Karpas-422 (cell line): ENCODE measurements at places on chromosomes 5 and 9.

GRCh38 chr9:70656281-70656680 lies 241.8 kb upstream of the KLF9 start:
- DNase-seq, result no peak

DNA sequence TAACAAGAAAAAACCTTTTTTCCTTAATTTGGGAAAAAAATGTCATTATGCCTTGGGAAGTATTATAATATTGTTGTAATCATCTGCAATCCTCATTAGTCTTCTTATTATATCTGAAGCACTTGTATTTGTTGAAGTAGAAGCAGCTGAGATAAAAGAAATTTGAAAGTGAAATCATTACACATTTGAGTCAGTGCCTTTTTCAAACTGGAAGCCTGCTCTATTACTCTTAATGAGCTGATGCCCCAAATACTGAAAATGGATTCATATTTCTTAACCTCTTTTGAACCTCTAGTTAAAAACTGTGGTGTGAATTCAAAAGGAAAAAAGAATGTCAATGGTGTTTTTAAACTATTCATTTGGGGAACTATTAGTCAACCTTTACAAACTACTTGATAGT lies 1027.7 kb downstream of the NR2F1-AS1 start:
- no peak for DNase-seq

GRCh38 chr5:113344973-113345940 lies 89.5 kb downstream of the TSSK1B start:
- DNase-seq, result no peak

- DNase-seq, result no peak
These were observed 77.7 kb downstream of the COL5A1 start for GRCh38 chr9:134719331-134719730.

DNA sequence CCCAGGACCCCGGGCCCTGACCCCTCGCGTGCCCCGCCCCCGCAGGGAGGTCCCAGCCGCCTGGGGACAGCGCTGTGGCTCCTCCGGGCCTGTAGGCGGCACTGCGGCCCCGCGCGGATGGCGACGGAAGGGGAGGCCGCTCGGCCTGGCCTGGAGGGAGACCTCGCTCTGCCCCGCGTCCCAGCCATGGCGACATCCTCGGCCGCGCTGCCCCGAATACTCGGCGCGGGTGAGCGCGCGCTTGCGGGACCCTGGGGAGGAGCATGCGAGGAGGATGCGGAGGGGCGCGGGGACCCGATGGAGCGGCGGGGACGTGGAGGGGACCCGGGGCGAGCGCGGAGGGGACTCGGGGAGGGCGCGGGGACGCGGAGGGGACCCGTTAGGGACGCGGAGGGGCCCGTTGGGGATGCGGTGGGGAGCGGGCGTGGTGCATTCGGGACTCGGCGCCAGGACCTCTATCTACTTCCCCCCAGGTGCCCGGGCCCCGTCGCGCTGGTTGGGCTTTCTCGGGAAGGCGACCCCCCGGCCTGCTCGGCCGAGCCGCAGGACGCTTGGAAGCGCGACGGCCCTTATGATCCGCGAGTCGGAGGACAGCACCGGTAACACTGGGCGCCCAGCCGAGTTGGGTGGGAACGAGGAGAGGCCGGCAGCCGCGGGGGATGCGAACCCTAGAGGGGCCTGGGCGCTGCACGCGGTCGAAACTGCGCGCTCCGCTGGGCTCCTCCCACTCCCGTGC lies at the start of gene MRPS2:
MRPS2 (plus strand) TSS at position 158 of the 736 bp plus-strand sequence; CDS start at position 187, 29 bp downstream.
- peak; percentile 95 for DNase-seq

DNA sequence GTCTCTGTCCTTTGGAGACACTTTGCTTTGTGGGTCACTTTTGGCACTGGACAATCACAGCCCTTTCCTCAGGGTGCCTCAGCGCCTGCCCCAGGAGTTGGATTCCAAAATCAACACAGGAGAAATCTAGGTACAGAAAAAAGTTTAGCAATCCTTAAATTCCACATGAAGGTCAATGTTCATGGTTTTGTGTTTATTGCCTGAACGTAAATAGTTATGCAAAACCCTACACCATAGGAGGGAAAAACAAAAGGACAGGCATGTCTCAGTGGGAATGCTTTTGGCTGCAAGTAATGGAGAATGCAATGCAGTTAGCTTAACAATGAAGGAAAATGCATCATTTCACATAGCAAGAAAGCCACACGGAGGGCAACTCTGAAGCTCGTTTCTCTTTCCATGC lies 6.5 kb upstream of the HMCN2 start:
- DNase-seq, result no peak

GRCh38 chr5:93586736-93587596 lies 3.9 kb downstream of the NR2F1 start:
- peak; percentile 62 for DNase-seq

DNA sequence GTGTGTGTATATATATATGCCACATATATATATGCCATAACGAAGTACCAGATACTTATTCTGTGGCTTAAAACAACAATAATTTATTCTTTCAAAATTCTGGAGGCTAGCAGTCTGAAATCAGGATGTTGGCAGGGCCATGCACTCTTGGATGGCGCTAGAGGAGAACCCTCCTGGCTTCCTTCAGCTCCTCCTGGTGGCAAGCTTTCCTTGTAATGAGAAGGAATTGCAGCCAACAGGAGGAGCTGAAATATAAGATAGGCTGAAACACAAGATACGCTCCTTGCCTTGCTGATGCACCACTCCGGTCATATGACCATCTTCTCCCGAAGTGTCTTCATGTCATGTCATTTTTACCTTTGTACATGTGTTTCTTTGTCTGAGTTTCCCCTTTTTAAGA lies 368.1 kb upstream of the CTNND2 start:
- no peak for DNase-seq

DNA sequence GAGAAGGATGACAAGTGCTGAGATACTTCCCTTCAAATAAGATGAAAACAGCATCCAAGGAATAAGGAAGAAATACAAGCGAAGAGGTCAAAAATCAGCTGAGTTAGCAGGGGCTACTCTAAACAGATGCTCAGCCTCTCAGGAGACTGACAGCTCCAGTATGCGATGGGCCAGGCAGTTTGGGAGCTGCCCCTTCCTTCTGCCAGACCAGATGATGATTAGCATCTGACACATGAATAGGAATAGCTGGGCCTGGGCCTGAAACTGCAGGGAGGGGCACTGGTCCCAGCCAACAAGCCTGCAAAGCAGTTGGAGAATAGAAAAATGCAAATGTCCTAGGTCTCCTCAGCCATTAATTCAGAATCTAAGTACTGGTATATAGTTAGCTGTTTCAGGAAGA lies 13.1 kb upstream of the MAP3K1 start:
- DNase-seq, result no peak

DNA sequence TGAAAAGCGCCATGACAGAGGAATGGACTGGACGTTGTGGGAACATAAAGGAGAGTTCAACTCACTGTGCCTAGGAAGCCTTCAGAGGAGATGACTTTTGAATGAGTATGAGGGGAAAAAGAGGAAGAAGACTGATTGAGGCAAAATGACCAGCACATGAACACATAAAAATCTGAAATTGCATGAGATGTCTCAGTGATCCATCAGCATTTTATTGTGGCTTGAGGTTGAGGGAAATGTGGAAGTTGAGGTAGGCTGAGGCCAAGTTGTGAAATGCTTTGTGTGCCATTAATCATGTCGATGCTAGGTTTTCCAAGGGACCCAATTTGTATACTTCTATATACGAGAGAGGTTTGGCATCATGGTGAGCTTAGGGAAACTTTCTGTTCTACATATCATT lies 140.9 kb upstream of the TLX3 start:
- no peak for DNase-seq

DNA sequence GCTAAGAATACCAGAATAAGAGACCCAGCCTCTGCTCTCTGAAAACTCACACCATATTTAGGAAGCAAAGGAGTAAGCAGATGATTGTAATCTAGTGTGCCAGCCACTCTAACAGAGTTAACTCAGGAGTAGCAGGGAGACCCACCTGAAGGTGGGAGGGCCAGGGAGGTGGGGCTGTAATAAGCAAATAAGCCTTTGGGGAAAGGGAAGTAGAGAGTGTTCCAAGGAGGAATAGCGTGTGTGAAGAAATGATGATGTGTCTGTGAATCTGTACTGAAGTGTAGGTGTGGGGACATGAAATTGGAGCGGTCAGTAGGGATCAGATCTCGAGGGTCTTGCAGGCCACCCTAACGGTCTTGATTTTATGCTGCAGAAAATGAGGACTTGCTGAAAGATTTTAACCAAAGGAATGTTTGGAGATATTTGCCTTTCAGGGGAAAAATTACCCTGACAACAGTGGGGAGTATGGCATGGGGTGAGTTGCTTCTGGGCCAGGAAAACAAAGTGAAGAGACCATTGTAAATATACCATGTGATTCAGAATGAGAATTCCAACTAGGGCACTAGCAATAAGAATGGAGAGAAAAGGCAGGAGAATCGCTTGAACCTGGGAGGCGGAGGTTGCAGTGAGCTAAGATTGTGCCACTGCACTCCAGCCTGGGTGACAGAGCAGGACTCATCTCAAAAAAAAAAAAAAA lies 44.1 kb upstream of the FSD1L start:
- peak; percentile 33 for DNase-seq

- DNase-seq, result no peak
These were observed 74.7 kb downstream of the PIK3R1 start for GRCh38 chr5:68290260-68290674.

DNA sequence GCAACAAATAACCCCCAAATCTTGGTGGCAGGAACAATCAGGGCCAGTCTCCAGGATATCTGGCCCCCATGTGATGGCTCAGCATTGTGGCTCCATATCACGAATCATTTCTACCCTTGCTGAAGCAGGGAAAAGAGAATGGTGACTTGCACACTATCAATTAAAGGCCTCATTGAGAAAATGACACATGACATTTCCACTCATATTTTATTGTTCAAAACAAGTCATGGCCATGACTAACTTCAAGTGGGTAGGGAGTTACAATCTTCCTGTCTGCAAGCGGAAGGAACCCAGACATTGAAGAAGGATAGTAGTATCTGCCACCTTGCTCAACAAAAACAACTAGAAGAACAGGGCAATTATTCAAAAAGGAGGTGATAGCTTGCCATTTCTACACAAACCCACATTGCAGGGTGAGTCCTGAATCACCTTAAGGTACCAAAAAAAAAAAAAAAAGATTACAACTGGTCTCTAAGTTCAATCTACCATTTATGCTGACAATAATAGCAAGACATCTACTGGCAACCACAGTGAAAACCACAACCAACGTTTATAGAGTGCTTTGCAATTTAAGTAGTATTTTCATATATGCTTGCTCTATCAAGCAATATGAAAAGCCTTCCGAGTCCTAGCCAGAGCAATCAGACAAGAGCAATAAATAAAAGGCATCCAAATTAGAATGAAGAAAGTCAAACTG lies 186.7 kb upstream of the DAPK1 start:
- DNase-seq, result no peak

GRCh38 chr5:154611341-154611767 lies 133.3 kb upstream of the HAND1 start:
- no peak for DNase-seq

DNA sequence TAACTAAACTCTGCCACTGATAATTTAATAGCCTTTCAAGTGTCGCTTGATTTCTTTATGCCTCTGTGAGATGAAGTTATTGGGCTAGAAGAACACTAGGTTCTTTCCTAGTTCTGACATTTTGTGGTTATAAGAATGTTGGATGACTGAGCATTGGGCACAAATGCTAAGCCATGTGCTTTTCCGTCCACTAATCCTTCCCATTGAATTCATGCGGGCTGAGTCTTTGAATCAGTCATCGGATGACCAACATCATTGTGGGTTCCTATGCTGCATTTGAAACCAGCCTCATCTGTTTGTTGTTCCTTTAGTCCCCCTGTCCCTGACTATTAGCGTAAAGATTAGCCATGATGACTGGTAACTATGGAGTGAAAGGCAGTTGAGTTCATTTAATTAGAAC lies 58.5 kb downstream of the ALDH1A1 start:
- no peak for DNase-seq

DNA sequence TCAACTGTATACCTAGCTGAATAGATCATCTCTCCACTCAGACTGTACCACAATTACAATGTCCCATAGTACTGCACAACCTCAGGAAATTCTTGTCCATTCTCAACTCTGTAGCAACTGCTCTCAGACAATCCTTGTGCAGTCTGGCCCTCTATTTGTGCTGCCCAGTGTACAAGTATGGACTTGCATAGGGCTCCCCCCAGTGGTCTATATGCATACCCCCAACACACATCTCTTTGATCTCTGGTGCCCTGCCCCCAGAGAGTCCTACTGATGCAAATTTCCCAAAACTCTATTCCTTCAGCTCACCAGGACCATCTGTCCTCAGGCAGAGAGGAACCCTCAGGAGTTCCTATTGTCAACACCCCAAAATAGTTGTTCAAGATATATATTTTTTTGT lies 205.3 kb downstream of the SLCO4C1 start:
- DNase-seq, result peak; percentile 70

DNA sequence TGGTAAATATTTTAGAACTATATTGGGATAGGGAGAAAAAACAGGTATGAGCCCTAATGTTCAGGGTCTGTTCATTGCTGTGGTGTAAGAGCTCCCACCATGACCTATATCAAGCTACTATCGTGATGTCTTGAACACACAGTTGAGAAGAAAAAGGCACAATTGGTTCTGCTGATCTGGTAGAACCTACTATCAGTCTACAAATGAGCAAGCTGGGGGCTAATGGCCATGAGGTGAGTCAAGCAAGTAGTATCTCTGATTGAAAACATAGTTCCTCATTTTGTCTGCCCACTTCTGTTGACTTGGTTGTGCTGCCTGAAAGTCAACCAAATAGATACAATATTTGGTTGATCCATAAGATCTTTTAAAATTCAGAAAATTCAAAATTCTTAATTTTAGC lies 1026.3 kb downstream of the CDH12 start:
- no peak for DNase-seq

DNA sequence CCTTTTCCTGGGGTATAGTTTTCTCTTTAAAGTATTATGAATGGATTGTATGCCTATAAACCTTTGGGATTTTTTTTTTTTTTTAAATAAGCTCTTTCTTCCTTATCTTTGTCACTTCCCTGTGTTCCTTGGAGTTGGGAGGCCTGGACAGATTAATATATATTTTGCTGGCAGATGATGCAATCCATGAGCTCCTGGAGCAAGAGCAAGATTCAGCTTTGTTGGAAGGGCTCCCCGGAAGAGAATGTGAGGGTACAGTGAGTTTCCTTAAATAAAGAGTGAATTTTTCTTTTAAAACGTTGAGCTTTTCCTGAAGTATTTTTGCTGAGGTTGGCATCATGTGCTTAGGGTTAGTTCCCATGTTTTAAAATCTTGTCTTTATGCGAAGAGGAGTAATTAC lies 98.7 kb upstream of the SLC28A3 start:
- no peak for DNase-seq

- peak; percentile 95 for DNase-seq
These were observed 130.9 kb downstream of the CCDC192 start for GRCh38 chr5:127834094-127834531.

DNA sequence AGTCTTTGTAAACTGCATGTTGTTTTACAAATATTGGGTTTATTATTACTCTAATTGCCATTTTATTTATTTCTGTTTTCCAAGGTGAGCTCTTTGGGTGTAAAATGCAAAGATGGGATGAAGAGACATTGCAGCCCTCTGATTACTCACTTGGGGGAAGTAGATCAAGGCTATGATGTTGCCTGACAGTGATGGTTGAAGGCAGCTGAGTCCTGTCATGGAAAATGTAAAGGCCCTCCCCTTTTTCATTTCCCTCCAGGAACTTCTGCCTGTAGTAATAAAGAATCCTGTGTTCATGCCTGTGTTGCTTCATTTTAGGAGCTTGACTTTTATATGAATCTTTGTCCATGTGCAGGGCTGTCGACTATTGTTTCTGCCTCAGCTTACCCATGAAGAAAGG lies 605.4 kb upstream of the CLINT1 start:
- peak; percentile 14 for DNase-seq

- DNase-seq, result no peak
These were observed 46.2 kb upstream of the KIF2A start for GRCh38 chr5:62259699-62260250.

GRCh38 chr5:73378070-73378469 lies 70.5 kb downstream of the FOXD1 start:
- DNase-seq, result no peak
